Memory B cell (primary cell): ENCODE measurements at places on chromosomes 12 and 14.

DNA sequence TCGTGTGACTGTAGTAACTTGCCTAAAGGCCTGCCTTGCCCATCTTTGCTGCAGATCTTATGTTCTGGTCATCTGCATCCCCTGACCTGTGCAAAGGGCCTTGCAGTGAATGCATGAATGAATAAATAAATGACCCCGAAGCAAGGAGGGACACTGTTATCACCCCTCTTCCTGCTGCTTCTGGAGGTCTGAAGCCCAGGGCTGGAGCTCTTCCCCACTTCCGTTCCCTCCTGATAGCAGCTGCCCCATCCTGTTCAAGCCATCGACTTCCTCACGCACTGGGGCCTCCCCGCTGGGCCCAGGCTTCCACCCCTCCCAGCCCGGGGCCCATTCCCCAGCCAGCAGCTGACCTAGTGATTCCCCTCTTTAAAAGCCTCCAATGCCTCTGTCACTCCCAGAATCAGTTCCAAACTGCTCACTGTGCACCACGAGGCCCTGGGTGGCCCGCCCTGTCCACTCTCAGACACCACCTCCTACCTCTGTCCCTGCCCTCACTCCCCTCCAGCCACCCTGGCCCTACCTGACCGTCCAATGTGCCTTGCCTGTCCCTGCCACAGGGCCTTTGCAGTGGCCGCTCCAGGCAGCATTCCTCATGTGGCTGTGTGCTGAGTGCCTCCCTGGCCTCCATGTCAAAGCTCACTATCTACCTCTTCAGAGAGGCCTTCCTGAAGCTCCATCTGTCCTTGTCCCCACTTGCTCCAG, 78.6 kb downstream of the SCARB1 start:
- no peak for DNase-seq

- DNase-seq = no peak
These were observed 921.2 kb upstream of the FOXG1 start for GRCh38 chr14:27845241-27845850.

DNA sequence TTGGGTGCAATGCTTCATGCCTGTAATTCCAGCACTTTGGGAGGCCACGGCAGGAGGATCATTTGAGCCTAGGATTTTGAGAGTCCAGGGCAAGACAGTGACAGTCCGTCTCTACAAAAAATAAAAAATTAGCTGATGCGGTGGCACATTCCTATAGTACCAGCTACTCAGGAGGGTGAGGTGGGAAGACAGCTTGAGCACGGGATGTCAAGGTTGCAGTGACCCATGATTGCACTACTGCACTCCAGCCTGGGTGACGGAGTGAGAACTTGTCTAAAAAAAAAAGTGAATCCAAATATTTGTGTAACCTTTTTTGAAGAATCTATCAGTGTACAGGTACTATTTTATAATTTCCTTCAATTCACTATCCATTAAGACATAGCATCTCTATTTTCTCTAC, 112.5 kb downstream of the DENND5B start:
- no peak for DNase-seq

DNA sequence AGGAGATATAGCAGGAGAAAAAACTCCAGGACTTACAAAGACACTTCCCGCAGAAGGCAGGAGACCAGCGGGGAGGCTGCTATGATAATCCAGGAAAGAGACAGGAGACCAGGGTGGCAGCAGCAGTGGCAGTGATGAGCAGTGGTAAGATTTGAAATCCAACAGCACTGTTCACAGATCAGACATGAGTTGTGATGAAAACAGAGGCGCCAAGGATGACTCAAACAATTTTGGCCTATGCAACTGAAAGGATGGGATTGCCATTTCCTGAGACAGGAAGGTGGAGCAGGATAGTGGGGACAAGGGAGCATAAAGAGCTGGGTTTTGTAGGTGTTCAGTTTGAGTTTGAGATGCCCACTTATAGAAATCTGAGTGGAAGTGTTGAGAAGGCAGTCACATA, 108.6 kb upstream of the DYRK2 start:
- no peak for DNase-seq

- no peak for DNase-seq
These were observed at the start of gene GPRC5A for GRCh38 chr12:12891080-12891880. GPRC5A (plus strand) TSS chr12:12891562; CDS start chr12:12908250, 16,688 bp downstream.

GRCh38 chr12:72448089-72448488, 175.9 kb downstream of the TRHDE start:
- DNase-seq = no peak

DNA sequence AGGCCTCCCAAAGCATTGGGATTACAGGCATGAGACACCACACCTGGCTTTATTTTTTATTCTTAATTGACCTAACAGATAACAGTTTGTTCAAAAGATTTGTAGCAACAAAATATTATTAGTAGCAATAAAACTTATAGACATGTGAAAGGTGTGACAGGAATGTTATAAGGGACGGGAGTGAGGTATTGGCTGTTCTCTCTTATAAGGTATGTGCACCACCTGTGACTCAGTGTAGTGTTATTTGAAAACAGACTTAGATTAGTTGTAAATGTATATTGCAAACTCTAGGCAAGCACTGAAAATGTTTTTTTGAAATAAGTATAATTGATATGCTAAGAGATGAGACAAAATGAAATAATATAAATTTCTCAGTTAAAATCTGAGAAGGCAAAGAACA, 57.8 kb downstream of the KLRG1 start:
- no peak for DNase-seq

- no peak for DNase-seq
These were observed 8.4 kb downstream of the CCDC197 start for GRCh38 chr14:94005324-94006073.

- DNase-seq = no peak
These were observed 29.9 kb upstream of the SLC38A2 start for GRCh38 chr12:46402451-46402850.

- DNase-seq = no peak
These were observed 31.9 kb upstream of the CAND1 start for GRCh38 chr12:67237231-67237630.

GRCh38 chr12:461425-461824, 1.7 kb downstream of the B4GALNT3 start:
- no peak for DNase-seq

DNA sequence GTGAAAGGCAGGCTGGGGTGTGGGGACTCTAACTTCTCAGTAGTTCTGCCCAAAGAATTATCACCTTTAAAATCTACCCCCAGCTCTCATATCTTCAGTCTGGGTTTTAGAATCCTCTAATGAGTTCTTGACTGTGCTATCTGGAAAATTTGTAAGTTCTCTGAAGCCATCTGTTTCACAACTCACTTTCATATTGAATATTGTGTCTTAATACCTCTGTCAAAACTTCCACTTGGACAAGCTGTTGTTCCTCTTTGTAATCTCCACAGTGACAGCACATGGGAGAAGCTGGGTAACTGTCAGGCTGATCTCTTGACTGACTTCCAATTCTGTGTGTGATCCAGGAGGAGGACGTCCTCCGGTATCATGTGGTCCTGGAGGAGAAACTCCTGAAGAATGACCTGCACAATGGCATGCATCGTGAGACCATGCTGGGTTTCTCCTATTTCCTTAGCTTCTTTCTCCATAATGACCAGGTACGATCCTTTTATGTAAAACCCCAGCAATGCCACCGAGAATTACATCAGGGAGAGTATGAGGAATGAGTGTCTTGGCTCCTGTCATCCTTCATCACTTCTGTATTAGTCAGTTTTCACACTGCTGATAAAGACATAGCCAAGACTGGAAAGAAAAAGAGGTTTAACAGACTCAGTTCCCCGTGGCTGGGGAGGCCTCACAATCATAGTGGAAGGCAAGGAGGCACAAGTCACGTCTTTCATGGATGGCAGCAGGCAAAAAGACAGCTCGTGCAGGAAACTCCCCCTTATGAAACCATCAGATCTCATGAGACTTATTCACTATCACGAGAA, 111.9 kb downstream of the STAB2 start:
- no peak for DNase-seq

GRCh38 chr12:19183121-19183838, 53.7 kb downstream of the PLEKHA5 start:
- DNase-seq = no peak

DNA sequence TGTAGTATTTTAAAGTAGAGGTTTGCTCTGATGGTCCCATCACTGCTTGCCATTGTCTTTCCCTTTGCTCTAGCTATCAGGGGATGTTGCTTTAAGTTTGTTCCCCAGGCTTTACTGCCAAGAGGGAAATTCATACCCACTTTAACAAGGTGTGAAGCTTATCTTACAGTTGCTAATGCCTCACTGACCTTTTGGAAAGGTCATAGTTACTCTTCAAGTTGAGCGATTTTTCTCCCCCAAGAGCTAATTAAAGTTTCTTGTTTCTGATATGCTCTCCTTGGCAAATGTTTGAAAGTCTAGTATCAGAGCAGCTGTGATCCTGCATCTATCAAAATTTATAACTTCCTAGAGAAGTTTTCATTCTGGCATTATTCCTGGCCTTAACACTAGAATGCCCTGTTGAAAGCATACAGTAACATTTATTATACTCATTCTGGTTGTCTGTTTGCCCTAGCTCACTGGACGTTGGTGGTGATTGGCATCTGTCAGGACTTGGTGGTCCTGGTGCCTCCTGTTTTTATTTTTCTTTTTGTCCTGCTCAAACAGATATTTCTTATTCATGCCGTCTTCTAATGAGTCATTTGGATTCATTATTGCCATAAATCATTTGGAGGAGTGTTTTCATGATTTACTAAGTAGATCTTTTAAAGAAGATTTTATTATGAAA, 8.1 kb downstream of the ATP2A2 start:
- no peak for DNase-seq

- DNase-seq = no peak
These were observed 136.5 kb upstream of the MYL2 start for GRCh38 chr12:111056618-111057521.

DNA sequence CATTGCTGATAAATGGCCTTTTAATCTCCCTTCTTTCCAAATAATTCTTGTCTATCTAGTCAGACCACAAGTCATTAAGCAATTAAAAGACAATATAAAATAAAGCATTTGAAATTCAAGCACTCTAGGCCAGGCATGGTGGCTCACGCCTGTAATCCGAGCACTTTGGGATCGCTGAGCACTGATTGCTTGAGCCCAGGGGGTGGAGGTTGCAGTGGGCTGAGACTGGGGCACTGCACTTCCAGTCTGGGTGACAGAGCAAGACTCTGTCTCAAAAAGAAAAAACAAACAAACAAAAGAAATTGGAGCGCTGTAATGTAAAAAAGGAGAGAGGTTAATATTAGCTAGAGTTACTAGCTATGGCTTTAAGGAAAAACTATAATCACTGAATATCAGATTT, 30.5 kb upstream of the CSRP2 start:
- DNase-seq = no peak

- DNase-seq = no peak
These were observed 130.7 kb downstream of the GPHN start for GRCh38 chr14:66638689-66639088.

- DNase-seq = no peak
These were observed 30.2 kb downstream of the RIC8B start for GRCh38 chr12:106804668-106805067.

GRCh38 chr14:22838631-22839041, 2.3 kb downstream of the MMP14 start:
- DNase-seq = no peak

DNA sequence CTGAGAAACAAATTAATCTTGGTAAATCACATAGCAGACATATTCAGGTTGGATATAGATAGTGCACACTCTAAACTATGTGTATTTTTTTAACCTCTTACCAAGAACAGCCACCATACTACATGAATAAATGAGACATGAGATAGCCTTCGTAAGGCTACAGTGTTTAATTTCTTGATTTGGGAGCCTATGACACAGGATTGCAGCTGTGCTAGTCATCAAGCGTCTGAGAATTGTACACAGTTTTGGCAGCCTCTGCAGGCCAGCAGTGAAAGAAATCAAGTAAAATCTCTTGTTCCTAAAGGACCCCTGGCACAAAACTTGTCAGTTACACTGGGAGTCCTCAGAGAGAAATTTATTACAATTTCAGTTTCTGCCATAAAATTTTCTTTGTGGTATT, 236.1 kb downstream of the C12orf50 start:
- DNase-seq = no peak

DNA sequence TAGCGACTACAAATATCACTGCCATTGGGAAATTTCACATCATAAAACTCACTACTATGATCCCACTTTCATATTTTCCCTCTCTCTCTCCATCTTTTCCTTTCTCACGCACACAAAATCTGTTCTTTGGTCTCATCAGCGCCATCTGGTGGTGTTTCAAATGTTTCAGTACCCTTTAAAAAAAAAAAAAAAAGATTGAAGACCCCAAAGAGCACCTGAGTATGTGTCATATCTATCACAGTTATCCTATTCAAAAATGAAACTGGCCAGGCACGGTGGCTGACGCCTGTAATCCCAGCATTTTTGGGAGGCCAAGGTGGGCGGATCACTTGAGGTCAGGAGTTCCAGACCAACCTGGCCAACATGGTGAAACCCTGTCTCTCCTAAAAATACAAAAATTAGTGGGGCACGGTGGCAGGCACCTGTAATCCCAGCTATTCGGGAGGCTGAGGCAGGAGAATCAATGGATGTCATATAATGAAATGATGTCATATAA, 72.4 kb downstream of the TTC9 start:
- DNase-seq = peak; percentile 56

GRCh38 chr12:122088179-122088810, 9.7 kb downstream of the MLXIP start:
- DNase-seq = no peak

GRCh38 chr12:130041983-130042812, 120.1 kb upstream of the FZD10 start:
- no peak for DNase-seq

DNA sequence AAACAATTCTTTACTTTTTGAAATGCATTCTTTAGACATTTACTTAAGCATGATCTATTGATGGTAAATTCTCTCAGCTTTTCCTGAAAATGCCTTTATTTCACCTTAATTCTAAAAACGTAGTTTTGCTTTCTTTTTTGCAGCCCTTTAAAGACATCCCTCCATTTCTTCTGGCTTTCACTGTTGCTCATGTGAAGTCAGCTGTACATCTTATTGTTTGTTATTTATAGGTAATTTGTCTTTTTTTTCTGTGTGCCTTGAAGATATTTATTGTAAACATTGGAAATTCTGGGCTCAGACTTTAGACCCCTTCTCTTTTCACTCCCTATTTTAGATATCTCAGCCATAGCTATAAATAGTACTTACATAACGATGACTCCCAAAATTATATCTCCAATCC, 70.4 kb downstream of the IFNG start:
- DNase-seq = no peak

DNA sequence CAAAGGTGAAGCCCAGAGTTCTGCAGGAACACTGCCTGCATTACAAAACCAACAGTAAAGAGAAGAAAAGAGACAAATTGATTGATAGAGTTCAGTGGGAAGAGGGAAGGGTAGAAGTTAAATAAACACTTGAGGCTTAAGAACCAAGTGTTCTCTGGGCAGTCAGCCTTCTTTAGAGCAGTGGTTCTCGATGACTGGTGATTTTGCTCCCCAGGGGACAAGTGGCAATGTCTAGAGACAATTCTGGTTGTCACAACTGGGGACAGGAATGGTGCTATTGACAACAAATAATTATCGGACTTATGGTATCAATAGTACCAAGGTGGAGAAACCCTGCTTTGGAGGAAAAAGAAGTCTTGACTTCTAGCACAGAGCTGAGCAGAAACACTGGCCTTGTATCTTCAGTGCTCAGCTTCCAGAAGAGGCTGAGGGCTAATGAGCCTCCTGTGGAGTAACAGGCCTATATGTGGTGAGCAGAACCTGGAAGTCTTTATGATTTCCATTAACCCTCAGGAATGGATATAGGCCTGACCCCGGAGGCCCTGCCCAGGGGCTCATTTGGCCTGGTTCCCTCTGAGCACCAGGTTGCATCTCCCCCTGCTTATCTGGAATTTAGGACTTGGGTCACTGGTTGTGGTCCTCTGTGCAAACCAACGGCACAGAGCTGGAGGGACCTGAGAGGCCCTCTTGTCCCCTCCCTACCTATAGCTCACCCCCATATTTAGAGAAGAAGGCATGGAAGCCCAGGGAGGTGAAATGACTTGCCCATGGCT, 204.6 kb upstream of the PWP1 start:
- DNase-seq = no peak
